ENCODE measurements at places on chromosomes 13 and 19. TPM values are rescaled to one million over a fixed set of nuclear protein-coding genes. Genes with fewer than 3 reads are reported as not detected.
A peak's percentile ranks its signal among the peaks of the same experiment; 100 is the strongest.

- no peak for ATAC-seq
Observed at GRCh38 chr13:87003265-87003664, 667.9 kb upstream of the SLITRK5 start.

GRCh38 chr19:29665826-29666577 is 741 bp downstream of the PLEKHF1 start:
- ATAC-seq, result peak; percentile 65

The MAP2K2 gene
- 69.9 TPM for total RNA-seq

- ATAC-seq, result no peak
Observed at GRCh38 chr19:35901854-35902661, at the start of gene HCST. Gene HCST (plus strand): TSS chr19:35902529. CDS start chr19:35902594, 65 bp downstream.

The AP1M1 gene
- 140 TPM for total RNA-seq

The ACP5 gene
- 12.0 TPM for total RNA-seq

GRCh38 chr19:23787106-23787505 is 28.4 kb upstream of the ZNF681 start:
- no peak for ATAC-seq

GRCh38 chr13:33649212-33649878 is 168.6 kb upstream of the RFC3 start:
- peak; percentile 42 for ATAC-seq

DNA sequence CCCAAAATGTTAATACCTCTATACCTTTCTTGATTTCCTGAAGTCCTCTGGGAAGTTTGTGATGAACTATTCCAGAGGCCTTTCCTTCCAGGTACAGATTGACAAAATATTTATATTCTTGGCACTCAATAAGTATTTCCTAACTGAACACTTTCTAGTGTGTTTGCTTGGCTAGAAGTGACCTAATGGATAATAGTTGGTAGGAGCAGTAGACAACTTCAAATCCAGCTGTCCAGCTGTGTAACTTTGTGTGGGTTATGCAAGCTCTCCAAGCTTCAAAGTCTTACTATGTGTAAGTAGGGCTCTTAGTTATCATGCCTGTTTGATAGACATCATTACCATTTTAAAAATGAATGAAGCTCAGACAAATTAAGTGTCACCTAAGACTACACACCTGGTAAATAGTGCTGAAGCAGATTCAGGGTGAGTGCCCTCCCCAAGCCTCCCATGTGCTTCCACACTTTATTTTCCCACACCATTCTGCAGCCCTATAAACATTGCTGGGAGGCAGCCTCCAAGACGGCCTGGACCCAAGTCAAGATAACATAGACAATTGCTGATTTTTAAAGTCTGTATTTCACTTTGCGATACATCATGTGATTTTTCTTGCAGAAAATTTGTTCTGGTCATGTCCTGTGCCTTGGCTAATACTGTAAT is 196.6 kb downstream of the NALCN start:
- no peak for ATAC-seq

DNA sequence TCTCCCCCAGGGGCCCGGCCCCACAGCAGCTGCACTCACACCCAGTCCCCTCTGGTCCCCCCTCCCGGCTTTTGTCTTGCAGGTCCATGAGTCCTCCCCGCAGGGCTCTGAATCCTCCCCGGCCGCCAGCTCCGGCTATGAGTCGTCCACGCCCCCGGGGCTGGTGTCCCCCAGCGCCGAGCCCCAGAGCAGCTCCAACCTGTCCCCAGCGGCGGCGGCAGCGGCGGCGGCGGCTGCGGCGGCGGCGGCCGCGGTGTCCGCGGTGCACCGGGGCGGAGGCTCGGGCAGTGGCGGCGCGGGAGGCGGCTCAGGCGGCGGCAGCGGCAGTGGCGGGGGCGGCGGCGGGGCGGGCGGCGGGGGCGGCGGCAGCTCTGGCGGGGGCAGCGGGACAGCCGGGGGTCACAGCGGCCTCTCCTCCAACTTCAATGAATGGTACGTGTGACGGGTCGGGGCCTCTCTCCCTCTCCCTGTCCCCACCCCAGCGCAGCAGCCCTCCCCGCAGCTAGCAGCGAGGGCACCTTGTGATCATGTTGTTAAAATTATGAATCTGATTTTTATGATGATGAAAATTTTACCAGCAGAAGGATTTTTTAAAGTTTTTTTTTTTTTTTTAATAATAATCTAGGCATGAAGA is 3.8 kb downstream of the ZIC2 start:
- no peak for ATAC-seq

The LENG9 gene
- total RNA-seq, result 4.7 TPM

The ZBTB45 gene
- 9.8 TPM for total RNA-seq

The FAM83E gene
- total RNA-seq, result not detected

The CCDC169 gene
- total RNA-seq, result 0.46 TPM

GRCh38 chr13:73657821-73658540 is 476.2 kb downstream of the KLF12 start:
- ATAC-seq, result peak; percentile 47

DNA sequence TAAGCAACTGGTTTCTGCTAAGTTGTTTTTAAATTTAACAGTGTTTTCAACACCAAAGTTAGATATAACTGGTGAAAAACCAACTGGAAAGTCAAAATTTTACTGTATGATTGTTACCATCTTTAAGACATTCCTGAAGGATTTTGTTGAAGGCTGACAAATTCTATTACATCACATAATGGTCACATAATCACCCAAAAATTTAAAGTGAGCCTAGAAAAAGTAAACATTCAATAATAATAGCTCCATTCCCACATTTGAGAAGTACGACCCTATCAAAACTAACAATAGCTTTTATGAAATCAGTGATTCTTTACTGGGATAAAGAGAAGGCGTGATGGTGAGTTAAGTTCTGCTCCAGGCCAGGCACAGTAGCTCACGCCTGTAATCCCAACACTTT is 51.6 kb downstream of the USP12 start:
- no peak for ATAC-seq

GRCh38 chr19:6970021-6970420 is 51.2 kb downstream of the MBD3L2B start:
- ATAC-seq, result no peak

DNA sequence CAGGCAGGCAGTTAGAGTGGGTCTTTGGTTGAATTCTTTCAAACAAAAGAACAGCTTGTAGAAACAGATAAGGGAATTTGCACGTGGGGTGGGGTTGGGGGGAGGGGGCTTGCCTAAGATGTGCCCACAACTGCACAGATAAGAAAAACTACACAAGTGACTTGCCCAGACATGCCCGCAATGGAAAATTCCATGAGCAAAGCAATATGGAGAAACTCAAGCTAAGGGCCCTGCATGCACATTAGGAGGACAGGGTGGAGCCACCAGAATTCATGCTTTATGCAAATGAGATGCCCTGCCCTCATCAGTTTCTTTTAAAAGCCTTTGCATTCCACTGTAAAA is 755.6 kb upstream of the MIR17HG start:
- ATAC-seq, result no peak

- no peak for ATAC-seq
Observed at GRCh38 chr13:22594041-22594440, 586.7 kb upstream of the SGCG start.

The FOXA3 gene
- total RNA-seq, result not detected

The GPR12 gene
- not detected for total RNA-seq

The RNF113B gene
- not detected for total RNA-seq

DNA sequence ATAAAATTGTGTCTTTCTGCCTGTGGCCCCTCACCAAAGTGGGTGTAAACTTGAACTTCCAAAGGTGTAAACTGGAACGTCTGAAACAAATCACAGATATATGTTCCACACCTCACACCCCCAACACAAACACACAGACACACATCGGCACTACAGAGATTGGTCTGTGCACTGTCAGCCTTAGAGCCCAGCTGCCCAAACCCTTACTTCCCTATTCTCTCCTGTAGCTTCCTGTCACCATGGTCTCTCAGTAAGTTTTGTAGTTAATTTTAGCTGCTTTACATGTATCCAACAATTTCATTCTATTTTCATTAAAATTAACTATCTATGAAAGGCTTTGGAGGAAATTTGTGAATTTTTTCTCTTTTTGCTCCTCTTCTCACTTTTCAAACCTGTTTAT is 5.4 kb downstream of the TM9SF2 start:
- ATAC-seq, result no peak

The POGLUT2 gene
- 3.5 TPM for total RNA-seq

DNA sequence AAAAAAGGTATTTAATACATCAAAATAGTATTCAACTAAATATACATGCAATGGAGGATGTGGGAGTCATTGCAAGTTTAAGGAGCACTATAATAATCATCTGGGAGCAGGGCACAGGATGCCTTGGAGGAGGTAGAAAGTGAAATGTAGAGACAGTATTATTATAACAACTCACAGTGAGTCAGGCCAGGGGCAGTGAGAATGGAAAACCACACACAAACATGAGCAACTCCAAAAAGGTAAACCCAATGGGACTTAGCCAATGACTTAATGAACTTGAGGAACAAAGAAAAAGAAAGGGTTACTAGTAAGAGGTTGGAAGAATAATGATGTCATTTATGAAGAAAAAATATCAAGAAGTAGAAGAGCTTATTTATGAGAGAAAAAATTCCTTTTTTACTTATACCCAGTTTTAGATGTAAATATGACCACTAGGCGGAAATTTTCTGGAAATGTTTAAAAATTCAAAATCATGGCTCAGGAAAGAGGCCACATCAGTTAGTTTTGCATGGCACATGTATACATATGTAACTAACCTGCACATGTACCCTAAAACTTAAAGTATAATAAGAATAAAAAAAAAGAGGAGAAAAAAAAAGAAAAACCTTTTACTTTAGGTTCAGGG is 389.3 kb downstream of the SUCLA2 start:
- ATAC-seq, result no peak

DNA sequence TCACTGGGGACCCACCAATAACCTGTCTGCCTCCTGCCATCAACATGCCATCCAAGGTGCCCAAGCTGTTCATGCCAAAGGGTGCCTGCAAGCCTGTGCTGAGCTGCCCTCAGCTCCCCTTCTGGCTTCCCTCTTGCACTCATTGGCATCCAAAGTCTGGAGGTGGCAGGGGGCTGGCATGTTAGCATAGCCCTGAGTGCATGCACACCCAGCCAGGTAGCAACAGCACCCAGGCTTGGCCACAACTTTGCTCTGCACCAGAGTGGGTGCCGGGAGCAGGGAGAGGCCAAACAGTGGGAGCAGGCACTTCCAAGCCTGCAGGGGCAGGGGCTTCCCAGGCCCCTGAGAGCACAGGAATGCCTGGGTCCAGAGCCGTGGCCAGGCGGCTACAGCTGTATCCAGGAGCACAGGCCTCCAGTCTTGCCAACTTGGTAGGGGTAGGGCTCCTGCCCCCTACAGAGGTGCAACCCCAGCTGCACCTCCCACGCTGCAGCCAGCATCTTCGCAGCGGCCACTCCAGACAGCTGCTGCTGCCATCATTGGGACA is 26.1 kb upstream of the TBC1D4 start:
- no peak for ATAC-seq

- ATAC-seq, result peak; percentile 91
Observed at GRCh38 chr19:6092329-6093286, 17.7 kb downstream of the RFX2 start.

The PDE4C gene
- 0.39 TPM for total RNA-seq

- no peak for ATAC-seq
Observed at GRCh38 chr13:21541980-21542379, 62.0 kb downstream of the MICU2 start.

The COX7A1 gene
- 66.6 TPM for total RNA-seq

- ATAC-seq, result no peak
Observed at GRCh38 chr13:46605825-46606554, 53.0 kb downstream of the LRCH1 start.

The CYP2F1 gene
- not detected for total RNA-seq

The SPACA4 gene
- total RNA-seq, result not detected

GRCh38 chr13:57326532-57326931 is 159.5 kb downstream of the PRR20E start:
- ATAC-seq, result no peak

GRCh38 chr13:93372856-93373255 is 146.2 kb downstream of the GPC6 start:
- no peak for ATAC-seq

DNA sequence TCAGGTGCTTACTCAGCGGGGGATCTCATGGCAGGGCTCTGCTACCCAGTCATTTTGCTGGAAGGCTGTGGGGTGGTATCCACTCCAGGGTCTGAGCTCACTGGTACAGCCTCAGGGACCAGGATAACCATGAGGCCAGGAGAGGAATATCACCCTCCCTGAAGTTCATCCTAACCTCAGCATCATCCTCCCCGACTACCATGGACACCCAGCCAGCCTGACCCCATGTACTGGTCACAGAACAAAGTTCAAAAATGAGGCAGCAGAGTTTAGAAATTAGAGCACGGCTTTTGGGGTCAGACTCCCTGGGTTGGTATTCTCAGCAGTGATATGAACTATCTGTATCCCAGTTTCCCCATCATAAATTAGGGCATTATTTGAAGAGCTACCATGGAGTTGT is 35.5 kb upstream of the RXFP2 start:
- no peak for ATAC-seq

GRCh38 chr13:32752311-32752710 is 166.1 kb downstream of the PDS5B start:
- no peak for ATAC-seq

The MBD3L2 gene
- total RNA-seq, result not detected

The IGSF23 gene
- total RNA-seq, result not detected

GRCh38 chr13:110341445-110342244 is 34.6 kb downstream of the COL4A2 start:
- ATAC-seq, result no peak

The C13orf42 gene
- 0.46 TPM for total RNA-seq

DNA sequence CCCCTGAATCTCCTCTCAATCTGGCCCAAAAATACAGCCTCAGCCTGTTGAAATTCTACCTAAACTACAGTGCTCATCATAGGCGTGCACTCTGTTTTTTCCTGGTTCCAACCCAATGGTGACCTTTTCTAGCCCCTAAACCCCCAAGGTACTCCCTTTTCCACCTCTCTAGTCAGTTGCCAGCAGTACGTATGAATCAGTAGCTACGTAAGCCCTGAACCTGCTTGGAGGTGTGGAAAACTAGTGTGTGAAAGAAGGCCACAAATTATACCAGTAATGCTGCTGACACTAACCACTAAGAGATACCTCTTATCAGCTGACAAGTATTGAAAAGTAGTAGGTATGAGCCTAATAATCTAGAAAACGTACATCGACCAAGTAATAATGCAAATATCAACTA is 60.9 kb downstream of the FOXO1 start:
- no peak for ATAC-seq

DNA sequence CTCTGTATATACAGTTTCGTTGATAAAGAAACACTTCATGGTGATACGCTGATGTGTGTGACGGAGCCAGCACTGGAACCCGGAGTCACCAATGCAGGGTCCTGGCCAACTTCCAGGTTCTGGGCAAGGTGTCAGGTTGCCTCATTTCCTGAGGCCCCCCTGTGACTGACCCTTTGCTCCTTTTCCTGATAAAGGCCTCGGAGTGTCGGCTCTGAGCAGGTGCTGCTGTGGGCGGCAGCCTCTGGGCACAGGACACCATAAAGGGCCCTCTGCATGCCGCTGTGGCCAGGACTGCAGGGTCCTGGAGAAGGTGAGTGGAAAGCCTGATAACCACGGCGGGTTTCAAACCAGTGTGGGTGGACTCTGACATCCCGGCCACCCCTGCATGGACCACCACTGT is 17.3 kb upstream of the MYDGF start:
- ATAC-seq, result no peak

The DHDH gene
- not detected for total RNA-seq

The C13orf46 gene
- total RNA-seq, result 0.31 TPM
